ENCODE measurements at places on chromosomes 1 and 21.

- DNase-seq, result no peak
Measured at GRCh38 chr21:31733551-31734149, 1.7 kb upstream of the SCAF4 start.

- DNase-seq, result no peak
Measured at GRCh38 chr21:28068455-28069358, 924.0 kb downstream of the LTN1 start.

GRCh38 chr1:187185389-187185788 is 356.6 kb downstream of the PLA2G4A start:
- DNase-seq, result no peak

DNA sequence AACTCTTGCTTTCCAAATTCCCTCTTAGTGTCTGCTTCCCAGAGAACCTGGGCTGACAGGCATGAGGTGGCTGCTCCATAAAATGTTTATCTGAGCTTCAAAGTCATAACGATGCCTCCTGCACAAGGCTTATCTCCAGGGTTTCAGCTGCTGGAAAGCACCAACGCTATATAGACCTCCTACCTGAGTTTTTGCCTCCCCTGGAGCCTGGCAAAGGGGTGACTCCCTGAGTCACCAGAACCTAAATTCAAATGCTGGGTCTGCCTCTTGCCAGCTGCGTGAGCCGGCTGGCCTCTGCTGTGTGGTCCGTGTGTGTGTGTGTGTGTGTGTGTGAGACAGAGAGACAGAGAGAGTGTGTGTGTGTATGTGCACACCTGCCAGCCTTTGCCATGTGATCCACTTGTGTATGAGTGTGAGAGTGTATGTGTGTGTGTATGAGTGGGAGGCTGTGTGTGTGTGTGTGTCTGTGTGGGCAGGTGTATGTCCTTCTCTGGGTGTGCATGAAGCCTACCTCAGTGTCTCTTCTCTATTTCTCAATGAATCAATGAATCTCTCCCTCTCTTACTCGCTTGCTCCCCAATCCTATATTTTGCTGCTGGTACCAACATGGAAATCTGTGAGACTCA is 714.9 kb downstream of the MATN1 start:
- DNase-seq, result no peak

DNA sequence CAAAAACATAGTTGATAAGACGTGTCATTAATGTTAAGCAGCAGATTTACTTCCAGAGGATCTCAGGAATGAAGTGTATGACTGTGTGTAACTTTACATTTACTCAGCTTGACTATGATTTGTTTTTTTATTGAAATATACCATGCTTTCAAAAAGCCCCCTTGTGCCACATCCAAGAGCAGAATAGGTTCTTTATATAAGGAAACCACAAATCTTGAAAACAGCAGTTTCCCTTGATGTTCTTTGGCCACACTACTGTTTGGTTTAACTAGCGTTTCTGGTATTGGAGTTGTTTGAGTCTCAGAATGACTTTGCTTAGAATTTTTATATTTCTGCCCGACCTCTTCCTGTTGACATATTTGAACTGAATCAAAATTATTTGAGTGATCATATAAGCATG is 25.0 kb downstream of the LRRC8C start:
- no peak for DNase-seq

DNA sequence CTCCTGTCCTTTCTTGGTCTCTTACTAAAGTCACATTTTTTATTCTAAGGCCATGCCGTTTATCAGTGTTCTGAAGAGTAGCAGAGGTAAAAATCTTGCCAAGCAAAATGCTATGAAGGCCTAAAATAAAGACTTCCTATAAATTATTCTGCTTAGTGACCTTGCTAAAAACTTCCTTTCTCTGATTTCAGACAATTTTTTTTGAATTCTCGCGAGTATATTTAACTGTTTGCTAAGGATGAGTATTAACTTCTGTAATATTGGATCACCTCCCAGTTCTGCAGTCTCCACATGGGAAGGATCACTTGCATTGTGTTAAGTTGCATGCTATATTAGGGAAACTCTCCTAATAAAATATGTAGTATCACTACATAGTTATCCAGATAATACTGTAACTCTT is 123.4 kb upstream of the SNX7 start:
- DNase-seq, result no peak

DNA sequence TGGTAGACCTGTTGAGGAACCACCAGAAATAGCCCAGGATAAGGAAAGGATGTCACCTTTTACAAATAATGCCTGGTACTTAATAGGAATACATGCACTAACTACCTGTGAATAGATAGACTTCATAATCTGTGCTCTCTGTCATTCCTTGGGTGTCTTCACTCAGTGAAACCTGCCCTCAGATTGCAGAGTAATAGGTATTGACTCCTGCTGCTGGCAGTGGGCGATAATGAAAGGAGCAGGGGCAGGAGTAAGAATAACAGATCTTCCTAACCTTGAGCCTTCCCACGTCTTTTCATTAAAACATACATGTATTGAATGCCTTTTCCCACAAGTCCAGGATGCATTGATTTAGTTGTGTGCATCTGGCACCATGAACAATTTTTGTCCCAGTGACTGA is 16.4 kb downstream of the FABP3 start:
- DNase-seq, result no peak

- DNase-seq, result no peak
Measured at GRCh38 chr1:5479876-5480646, 512.2 kb downstream of the NPHP4 start.

DNA sequence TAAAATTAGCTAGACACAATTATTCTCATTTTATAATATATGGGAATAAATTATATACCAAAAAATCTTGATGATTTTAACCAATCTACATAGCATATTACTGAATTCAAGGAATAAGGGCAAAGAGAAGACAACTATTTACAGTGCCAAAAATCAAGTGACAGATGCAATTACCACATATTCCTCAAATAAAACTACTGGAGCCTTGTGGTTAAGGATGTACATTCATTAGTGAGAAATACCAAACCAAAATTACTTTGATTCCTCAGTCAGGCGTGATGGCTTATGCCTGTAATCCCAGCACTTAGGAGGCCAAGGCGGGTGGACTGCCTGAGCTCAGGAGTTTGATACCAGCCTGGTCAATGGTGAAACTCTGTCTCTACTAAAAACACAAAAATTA is 68.8 kb upstream of the RBM34 start:
- no peak for DNase-seq

- DNase-seq, result no peak
Measured at GRCh38 chr1:25707280-25708016, 90.9 kb downstream of the MAN1C1 start.

- DNase-seq, result no peak
Measured at GRCh38 chr21:28310711-28311110, 682.0 kb downstream of the LTN1 start.

DNA sequence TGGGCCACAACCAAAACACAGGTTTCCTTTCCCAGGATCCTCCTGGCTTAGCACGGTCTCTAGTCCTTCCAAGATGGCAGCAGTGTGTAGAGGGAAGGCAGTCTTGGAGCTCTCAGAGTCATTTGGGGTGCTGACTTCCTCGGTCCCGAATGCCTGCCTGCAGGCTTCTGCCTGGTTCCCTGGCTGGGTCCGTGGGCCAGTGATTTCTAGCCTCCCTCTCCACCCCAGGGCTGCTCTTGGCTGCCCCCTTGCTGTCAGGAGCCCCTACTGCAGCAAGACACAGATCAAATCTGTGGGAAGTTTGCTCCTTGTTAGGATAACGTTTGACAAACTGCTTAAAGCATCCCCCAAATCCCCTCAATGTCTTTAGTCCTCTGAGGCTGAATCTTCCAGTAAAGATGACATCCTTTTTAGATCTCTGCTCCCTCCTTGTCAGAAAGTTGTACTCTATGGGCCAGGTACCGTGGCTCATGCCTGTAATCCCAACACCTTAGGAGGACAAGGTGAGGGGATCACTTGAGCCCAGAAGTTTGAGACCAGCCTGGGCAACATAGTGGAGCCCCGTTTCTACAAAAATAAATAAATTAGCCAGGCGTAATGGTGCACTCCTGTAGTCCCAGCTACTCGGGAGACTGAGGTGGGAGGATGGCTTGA is 272.5 kb downstream of the RRAGC start:
- DNase-seq, result peak; percentile 63

- DNase-seq, result no peak
Measured at GRCh38 chr1:112304612-112305011, 91.4 kb upstream of the CTTNBP2NL start.

- DNase-seq, result no peak
Measured at GRCh38 chr1:74834261-74834660, 101.3 kb downstream of the TYW3 start.

- DNase-seq, result no peak
Measured at GRCh38 chr1:42442662-42443061, 13.2 kb downstream of the ZMYND12 start.

DNA sequence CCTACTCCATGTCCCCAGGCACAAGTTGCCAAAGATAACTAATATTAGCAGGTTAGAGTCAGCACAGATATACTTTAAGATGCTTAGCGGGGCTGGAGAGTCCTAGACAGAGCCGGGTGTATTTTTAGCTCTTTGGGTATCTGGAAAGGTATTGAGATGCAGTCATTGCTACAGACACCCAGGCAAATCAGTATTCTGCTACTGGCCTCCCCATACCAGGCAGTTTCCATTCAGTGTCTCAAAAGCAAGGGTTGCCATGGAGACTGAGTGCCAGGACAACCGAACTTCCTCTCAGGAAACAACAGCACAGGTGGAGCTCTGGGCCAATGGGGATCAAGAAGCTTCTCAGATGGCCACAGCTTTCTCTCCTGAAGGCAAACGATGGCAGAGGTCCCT is 45.3 kb downstream of the KCNC4 start:
- DNase-seq, result no peak

DNA sequence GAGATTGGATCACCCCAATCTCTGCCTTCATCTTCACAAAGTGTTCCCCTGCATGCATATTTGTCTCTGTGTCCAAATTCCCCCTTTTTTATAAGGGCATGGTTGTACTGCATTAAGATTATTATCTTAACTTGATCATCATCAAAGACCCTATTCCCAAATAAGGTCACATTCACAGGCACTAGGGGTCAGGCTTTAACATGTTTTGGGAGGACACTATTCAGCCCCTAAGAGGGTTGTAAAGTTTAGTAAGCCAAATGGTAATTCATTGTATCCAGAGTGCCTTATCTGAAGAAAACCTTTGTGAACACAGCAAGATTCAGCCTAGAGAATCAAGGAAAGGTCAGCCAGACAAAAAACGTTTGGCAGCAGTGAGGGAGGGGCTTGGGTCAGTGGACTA is 317.6 kb upstream of the PLD5 start:
- no peak for DNase-seq

DNA sequence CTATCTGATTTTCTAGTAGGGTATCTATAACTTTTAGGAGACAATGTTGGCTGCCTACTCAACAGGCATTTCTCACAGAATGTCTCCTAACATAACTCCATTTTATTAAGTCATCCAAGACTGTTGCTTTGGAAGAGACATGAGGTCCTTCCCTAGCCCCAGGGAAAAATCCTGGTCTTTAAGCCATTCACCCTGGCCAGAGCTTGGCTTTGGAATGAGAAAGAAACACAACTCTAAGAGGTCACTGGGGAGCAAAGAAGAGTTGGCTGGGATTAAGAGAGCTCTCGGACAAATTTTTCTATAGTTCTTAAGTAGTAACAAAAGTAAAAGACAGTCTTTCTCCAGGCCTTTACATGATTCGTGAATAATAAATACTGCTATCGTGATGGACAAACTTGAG is 57.9 kb downstream of the PCNX2 start:
- DNase-seq, result no peak

- DNase-seq, result no peak
Measured at GRCh38 chr1:201750934-201751333, 78.0 kb upstream of the IPO9 start.

GRCh38 chr1:167491586-167492461 is 26.5 kb downstream of the CD247 start:
- DNase-seq, result no peak

DNA sequence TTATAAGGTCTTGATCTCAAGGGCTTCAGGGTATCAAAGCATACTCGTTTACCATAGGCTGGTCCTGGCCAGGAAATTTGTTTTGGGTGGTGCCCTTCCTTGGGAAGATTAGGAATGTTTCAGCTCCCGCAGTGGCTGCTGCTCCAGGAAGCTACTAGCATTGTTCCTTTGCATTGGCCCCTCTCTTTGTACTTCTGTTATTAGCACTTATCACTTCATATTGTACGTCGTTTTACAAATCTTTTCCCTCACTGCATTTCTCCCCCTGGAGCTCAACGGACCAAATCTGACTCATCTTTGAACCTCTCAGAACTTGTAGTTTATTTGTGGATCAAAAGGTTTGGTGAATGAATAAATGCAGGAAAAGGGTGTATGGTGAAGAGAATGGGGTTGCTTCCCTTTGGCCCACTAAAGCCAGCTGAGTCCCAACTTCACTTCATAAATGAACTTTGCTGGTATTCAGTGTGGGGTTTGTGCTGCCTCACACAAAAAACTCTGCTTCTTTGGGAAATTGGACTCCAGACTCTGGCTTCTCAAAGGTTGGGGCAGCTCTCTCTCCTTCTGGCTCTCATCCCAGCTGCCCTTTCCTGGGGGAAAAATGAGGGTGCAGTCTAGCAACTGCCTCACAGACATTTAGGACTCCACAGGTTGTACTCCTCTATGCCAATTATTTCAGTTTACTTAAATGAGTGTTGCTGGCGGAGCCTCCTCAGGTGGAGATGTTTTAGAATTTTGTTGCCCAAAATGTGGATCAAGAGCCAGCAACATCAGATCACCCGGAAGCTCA is 5.9 kb downstream of the GNAT2 start:
- DNase-seq, result no peak

GRCh38 chr1:229001467-229002011 is 266.3 kb downstream of the RHOU start:
- no peak for DNase-seq

- no peak for DNase-seq
Measured at GRCh38 chr1:174393885-174394284, 53.9 kb upstream of the GPR52 start.

- DNase-seq, result no peak
Measured at GRCh38 chr1:41902159-41902577, 16.6 kb downstream of the HIVEP3 start.

DNA sequence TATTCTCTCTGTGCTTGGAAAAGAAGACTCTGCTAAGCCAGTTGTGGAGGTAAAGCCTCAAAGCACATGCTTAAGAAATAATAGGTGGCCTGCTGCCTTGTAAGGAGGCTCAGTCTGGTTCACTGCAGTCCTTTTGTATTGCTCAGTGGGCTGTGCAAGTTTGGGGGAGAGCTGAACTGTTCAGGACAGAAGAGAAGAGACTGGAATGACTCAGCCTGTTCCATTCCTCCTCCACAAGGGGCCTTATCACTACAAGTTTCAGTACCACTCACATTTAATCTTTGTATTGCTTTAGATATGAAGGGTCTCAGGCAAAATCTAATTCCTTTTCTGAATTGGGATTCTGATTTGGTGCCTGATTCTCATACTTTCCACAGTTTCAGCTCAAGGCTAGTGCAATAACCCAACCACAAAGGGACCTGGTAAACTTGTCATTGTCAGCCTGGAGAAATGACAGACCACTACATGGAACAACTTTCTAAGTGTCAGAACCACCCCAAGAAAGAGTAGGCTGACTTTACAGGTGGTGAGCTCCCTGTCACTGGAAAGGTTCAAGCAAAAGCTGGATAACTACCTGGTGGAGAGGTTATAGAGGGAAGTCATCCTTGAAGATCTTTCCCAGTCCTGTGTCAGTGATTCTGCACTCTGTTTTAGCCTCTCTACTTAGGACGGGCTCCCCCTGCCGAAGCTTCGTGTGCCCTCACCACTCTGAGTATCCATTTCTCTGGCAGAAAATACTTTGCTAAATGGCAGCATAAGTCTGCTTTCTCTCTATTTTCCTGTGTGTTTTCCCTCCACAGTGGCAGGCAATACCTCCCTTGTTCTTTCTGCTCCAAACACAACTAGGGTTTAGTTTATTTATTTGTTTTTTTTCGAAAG is 162.9 kb upstream of the GJB5 start:
- no peak for DNase-seq

GRCh38 chr1:234970731-234971476 is 157.7 kb downstream of the TOMM20 start:
- DNase-seq, result no peak

GRCh38 chr1:220955116-220955515 is 75.9 kb downstream of the HLX start:
- DNase-seq, result no peak

All from activated CD4-positive, alpha-beta T cell treated with anti-CD3 and anti-CD28 coated beads, Interleukin-2, amount 50 U/mL, for 48 hours (primary cell).